Right ventricle myocardium superior (tissue), 1 donor: ENCODE measurements at places on chromosomes 7 and 10. TPM values are rescaled to one million over a fixed set of nuclear protein-coding genes. Genes with fewer than 3 reads are reported as not detected.
A peak's percentile ranks its signal among the peaks of the same experiment; 100 is the strongest.

GRCh38 chr10:110651044-110651958, 7.2 kb downstream of the RBM20 start:
- DNase-seq, result no peak

DNA sequence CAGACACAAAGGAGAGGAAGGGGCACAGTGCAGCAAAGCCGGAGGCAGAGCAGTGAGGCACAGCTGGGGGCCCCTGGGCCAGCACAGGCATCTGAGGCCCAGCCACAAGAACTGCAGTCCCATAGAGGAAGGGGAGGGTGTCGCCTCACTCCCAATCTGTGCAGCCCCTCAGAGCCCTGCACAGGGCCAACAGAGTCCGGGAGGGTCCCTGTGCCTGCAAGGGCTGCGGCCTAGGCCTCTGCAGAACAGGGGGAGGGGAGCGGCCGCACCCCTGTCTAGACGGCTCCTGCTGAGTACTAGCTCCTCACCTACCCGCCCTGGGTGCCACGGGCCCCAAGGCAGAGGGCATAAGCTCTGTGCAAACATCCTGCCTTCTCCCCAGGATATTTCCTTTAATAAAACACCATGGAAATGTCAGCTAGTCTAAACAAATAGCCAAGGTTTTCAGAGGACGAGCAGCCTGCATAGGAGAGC, 32.4 kb upstream of the RET start:
- peak; percentile 30 for DNase-seq

DNA sequence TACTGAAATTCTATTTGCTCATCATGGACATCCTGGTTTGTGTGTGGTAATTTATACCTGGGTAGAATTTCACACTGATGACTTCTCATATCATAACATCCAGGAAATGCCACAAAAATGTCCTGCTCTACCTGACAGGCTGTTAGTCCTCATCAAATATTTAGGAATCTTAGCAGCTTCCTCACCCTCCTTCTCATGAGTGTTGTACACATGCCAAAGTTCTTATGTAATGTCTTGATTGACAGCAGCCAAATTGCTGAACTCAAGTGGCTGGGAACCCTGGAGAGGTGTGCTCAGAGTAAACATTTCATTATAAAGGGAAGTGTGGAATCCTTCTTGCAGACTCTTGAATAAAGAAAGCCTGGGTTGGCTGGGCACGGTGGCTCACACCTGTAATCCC, 8.9 kb downstream of the EEPD1 start:
- no peak for DNase-seq

DNA sequence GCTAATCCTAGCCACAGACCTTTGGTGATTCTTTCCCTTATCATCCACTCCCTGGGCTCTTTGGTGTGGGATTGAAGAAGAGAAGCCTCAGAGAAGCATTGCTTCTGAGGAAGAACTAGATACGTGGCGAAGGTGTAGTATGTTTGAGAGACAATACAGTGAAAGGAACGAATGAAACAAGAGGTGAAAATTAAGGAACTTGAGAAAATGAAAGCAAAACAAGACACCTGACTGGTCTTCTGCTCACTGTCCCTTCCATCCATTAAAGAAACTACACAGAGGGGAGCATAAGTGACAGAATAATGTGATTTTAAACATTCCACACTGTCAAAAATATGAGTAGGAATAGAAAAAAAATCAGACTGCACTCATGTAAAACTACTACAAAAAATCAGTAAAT, 219.6 kb upstream of the NPSR1 start:
- DNase-seq, result no peak

- DNase-seq, result no peak
Measured at GRCh38 chr10:65320236-65321026, 1605.4 kb upstream of the LRRTM3 start.

The ABCF2 gene
- total RNA-seq, result 23.9 TPM

- DNase-seq, result no peak
Measured at GRCh38 chr7:113216038-113216437, 97.7 kb upstream of the SMIM30 start.

DNA sequence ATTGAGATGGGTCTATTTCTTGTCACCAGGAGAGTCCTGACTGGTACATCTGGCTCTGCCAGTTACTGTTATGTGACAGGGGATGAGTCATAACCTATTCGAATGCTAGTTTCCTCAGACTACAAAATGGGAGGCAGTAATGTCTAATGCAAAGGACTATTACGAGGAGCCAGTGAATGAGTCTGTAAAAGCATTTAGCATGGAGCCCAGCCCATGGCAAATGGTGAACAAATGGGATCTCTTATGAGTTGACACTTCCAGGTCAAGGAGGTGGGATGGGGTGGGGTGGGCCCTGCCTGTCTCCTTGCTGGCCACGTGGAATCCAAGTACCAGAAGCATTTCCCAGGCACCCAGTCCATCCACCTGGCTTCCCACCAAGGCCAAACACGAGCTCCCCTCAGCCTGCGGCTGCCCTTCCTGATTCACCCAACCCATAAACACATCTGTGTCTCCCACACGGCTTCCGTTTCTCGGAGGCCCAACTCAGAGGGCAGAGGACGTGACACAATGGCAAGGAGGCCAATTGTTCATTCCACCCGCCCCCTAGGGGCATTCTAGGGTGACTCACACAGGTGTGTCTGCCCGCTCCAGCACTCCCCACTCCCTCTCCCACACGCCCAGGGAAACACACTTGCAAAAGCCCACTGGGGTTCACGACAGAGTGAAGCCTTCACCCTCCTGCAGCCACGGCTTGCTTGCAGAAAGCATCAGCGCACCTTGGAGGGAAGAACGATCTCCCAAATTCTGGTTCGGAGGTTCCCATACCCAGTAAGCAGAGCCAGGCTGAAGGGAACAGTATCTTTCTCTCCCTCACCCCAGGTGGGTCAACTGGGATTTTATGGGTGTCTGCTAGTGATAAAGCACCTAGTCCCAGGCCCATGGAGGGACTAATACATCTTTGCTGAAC, 109.8 kb downstream of the SH3PXD2A start:
- DNase-seq, result no peak

- DNase-seq, result no peak
Measured at GRCh38 chr7:91343420-91343960, 79.3 kb downstream of the FZD1 start.

GRCh38 chr10:111716032-111716431, 467.5 kb downstream of the GPAM start:
- no peak for DNase-seq

DNA sequence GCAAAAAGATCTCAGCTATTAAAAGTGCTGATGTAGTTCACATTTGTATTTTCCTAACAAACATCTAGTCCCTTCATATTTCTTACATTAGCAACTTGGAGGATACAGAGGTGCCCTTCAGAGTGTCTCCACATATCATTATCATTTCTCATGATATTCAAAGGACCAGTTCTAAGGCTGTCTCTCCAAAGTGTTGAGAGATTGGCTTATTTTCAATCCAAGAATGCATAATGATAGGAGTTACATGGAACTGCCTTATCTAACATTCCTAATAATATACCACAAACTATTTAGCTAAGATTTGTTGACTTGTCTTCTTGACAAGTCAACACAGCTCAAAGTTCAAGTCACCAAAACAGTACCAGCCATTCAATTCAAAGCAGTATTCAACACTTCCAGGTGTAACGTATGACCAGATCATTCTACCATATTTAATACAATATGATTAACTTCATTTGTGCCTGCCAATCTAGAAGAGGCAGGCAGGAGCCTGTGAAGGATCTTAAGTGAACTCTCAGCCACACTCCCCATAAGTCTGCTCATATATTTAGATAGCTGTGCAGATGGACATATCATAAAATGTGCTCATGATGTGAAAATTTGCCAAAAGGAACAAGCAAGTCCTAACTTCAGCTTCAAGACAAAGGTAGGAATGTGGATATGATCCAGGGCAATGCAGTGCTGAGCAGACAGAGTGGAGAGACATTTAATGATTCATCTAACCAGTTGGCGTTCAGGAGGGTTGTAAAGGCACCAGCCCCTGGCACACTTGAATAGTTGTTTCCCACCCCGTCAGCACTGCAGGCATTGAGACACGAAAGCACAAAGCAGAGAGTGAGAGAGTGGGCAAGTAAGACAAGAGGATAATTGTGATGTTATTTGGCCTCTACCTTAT, 108.3 kb downstream of the MTERF1 start:
- no peak for DNase-seq

DNA sequence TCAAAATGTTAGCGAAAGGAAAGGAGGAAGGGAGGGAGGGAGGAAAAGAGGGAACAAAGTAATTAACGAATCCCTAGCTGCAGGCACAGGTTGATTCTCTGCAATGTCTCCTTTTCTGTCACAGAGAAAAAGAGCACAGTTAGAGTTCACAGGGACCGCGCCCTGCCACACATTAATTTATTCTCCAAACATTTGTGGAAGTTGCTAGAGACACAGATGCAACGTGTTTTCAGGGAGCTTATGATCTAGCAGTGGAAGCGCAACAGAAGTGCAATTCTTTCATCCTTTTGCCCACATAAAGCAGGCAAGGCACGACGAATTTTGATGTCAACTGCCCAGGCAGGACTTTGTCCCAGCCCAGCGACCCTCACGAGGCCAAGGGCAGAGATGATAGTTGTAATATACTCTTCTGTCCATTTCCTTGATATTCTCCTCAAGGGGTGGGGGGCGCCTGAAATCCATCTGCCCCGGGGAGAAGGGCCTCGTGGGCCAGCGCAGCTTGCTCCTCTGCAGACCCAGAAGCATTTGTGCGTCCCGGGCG, 101.7 kb upstream of the ZNF438 start:
- no peak for DNase-seq

DNA sequence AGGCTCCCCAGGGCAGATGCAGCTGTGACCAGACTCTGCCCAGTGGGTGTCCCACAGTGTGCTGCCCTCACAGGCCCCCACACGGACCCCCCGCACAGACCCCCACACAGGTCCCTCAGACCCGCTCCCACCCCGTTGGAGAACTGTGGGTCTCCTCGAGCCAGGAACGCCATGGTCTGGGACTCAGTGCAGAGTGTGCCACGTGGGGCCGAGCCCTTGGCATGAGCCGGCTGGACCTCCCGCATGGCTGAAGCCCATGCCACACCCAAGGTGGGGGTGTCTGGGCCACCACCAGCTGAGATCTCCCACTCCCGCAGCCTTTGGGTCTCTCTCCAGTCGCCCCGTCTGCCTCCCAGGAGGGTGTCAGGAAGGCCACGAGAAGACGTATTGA, 34.3 kb downstream of the JAKMIP3 start:
- DNase-seq, result no peak

DNA sequence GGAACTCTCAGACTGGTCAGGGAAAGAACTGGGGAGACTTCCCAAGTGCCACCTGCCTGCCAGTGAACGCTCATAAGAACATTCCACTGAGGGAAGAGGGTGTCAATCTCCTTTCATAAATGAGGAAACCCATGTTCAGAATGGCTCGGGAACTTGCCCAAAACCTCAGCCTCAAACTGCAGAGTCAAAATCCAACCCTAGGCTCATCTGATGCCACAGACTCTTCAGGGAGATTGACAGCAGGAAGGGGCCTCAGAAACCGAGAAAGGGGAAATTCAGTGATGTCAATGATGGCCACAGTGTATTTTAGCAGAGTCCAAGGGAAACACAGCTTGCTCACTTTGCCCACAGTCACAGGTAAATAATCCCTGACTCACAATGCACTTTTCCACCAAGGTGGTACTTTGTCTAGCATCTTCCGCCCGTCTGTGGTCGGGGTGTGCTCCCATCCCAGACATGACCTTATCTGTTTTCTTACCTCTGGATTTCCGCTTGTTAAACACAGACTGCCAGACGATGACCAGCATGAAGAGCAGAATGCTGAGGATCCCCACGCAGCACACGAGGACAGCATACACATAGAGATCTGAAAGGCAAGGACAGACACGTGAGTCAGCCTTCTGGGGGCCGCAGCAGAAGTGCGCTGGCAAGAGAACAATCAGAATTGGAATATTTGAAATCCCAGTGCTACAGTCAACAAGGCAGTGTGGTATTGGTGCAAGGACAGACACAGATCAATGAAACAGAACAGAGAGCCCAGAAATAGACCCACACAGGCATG, 38.4 kb downstream of the VSTM4 start:
- DNase-seq, result no peak

- no peak for DNase-seq
Measured at GRCh38 chr10:60235001-60235400, 154.7 kb downstream of the ANK3 start.

- DNase-seq, result no peak
Measured at GRCh38 chr7:24866004-24866615, 108.8 kb upstream of the GSDME start.

DNA sequence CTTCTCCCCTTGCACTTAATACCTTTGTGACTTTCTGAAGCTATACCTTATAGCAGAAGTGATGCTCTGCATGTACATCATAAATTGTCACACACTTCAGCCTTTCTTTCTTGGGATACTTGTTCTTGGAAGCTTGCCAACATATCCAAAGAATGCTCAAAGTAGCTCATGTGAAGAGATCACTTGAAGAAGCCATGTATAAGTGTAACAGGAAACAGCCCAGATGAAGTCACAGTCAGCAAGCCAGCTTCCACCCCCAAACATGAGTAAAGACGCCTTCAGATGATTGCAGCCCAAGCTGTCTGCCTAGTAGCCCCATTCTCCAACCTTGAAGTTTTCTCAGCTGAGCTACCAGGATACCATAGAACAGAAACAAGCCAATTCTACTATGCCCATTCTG, 50.9 kb downstream of the DGKB start:
- no peak for DNase-seq

GRCh38 chr7:6350433-6351058, 78.1 kb upstream of the CYTH3 start:
- no peak for DNase-seq

DNA sequence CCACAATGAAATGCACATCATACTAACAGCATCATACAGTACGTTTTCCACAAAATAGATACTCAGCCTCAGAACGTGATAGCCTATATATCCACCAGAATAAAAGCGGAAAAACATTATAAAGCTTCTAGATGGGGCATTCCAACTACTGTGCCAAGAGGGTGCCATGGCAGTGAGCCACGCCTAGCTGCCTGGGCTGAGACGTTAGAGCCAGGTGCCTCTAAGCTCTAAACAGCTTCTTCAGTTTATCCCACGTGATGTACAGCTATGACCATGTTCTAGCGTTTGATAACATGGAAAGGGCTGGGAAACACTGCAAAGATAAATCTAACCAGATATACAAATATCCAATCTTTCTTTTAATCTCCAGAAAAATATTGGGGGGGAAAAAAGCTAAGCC, 17.8 kb downstream of the USP6NL start:
- DNase-seq, result no peak

The PDLIM1 gene
- total RNA-seq, result 226 TPM

The PDGFA gene
- total RNA-seq, result 34.5 TPM

GRCh38 chr10:21811245-21811585, 192.3 kb downstream of the DNAJC1 start:
- DNase-seq, result no peak

The MCM10 gene
- total RNA-seq, result 0.30 TPM

The EBLN1 gene
- not detected for total RNA-seq

The PTER gene
- 22.3 TPM for total RNA-seq

The DOCK1 gene
- total RNA-seq, result 14.3 TPM

DNA sequence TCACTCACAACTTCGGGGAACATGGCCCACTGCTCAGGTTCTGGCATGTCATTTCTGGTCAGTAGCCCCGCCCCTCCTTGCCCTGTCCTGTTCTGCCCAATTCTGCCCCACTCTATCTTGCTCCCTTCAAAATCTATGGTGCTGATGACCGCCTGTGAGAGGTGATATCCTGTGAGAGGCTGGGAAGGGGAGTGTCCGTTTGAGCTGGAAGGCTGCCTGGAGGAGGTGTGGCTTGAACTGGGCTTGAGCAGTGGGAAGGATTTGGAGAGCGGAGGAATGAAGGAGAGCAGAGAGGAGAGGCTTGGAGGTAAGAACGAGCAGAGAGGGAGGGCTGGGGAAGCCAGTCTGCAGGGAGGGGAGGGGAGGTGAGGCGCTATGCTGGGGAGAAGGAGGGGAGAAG, 145.3 kb downstream of the RPS24 start:
- DNase-seq, result peak; percentile 57
